ENCODE measurements at places on chromosomes 3 and 15.

- DNase-seq = no peak
Observed at GRCh38 chr3:74592359-74592758, 22.1 kb downstream of the CNTN3 start.

GRCh38 chr3:173465112-173465511, 67.6 kb downstream of the NLGN1 start:
- DNase-seq = no peak

- DNase-seq = no peak
Observed at GRCh38 chr3:192092388-192093005, 631.5 kb downstream of the PYDC2 start.

DNA sequence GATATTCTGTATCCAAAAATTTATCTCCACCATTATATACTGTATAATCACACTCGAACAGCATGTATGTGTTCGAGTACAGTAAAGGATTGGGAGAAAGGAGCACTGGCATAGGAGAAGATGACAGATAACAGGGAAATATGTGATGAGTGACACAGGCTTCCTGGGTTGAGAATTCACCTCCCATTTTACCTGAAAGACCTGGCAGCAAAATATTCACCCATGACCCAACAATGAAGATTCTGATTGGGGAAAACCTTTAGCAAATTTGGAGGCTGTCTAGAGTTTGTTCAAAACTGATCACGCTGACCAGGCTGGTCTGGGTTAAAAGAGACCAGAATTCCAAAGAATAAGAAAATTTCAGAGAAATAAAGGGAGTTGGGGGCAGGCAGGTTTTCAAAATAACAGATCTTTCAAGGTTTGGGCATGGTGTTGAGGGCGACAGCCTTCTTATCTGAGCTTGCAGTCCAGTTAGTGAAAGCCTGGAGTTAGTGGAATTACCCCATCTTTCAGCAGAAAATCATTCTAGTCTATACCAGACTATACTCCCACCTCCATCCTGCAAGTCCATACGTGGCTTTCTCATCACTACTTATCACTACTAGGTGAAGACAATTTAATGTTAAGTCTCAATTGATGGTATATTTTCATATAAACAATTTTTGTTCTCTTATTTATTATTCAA, 42.8 kb upstream of the RSL24D1 start:
- no peak for DNase-seq

DNA sequence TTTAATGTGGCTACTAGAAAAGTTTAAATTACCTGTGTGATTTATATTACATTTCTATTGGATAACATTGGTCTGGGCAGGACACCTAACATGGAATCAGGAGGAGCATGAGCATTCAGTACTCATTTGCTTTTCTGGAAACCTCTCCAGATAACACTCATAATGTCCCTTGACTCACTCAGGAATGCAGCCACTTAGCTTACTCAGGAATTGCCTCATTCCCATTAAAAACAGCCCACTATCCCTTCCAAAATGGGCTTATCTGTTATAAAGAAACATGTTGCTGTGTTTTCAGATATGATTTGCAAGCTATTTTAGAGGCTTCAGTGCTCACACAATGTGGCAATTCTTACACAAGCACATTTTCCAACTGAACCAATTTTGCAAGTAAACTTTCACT, 17.1 kb downstream of the GBE1 start:
- DNase-seq = no peak

DNA sequence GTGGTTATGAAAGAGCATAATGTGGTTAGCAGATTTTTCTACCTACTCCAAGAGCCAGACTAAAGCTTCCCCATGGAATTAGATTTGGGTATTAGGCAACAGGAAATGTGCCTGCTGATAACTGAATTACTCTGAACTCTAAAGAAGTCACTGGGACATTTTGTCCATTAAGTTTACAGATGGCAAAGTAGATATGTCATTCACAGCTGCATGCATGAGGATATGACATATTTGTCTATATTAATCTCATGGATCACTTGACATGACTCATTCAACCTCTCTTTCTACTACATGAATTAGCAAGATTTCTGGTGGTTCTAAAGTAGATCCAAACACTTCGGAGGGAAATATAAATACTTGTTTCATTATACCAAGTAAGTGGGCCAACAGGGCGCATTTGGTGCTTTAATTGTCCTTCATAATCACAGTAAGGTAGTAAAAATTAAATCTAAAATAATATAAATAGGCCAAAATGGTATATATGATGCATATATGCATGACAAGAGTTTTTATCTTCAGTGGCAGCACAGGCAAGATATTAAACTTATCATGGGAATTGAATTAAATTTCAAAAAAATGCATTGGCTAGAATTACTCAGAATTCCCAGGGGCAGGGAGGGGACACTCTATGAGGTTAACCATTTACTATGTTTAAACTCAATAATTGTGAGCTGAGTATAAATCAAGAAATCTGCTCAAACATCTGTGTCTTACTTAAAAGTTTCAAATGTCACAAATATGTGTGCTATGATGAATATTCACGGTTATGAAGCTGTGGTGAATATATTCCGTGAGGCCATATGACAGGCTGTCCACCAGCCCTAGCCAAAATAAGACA, 365.3 kb upstream of the KCNMB2 start:
- no peak for DNase-seq

- no peak for DNase-seq
Observed at GRCh38 chr3:110456438-110457138, 615.0 kb upstream of the NECTIN3 start.

- DNase-seq = no peak
Observed at GRCh38 chr3:11482021-11482420, 161.7 kb downstream of the VGLL4 start.

- DNase-seq = no peak
Observed at GRCh38 chr3:169546368-169546767, 117.1 kb downstream of the MECOM start.

- DNase-seq = peak; percentile 76
Observed at GRCh38 chr15:41934843-41935242, 37.5 kb downstream of the EHD4 start.

DNA sequence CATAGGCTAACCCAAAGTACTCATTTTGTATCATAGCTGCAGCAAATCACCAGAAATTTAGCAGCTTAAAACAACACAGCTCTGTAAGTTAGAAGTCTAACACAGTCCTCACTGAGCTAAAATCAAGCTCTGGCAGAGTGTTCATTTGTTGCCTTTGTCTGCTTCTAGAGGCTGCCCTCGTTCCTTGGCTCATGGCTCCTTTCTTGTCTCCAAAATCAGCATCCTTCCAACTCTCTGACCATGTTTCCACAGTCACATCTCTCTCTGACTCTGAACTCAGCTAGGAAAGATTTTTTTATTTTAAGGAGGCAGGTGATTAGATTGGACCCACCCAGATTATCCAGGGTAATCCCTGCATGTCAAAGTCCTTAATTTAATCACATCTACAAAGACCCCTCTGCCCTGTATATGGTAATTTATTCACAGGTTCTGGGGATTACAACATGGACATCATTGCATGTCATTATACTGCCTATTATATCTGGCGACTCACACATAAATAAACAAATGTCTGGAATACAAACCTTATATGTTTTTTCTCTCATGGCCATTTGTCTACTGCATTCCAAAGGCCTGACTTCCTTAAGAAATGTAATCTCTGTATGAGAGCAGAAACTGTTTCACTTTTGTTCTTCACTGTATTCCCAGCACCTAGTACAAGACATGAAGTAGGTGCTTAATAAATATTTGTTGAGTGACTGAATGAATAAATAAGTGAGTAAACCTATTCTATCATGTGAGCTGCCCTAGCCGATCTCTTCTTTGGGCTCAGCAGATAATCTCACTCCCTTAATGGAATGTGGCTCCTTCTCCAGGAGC, 15.1 kb upstream of the UACA start:
- DNase-seq = no peak

DNA sequence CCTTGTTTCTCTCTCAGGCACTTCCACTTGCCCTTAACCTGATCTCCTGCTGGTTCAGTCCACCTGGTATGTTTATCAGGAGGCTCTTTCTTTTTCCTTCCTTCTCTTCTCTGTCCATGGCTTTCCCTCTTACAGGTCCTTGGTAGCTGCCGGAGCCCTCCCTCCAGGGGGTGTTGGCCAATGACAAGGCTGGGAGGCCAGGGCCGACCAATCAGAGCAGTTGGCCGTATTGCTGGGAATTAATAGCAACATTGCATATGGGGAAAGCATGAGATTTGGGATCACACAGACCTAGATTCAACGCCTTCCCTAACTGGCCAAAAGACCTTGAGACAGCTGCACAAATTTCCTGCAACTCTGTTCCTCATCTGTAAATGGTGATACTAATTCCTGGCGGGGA, 62.4 kb downstream of the CEMIP start:
- DNase-seq = no peak

GRCh38 chr3:30012941-30013543, 593.4 kb upstream of the TGFBR2 start:
- peak; percentile 77 for DNase-seq

DNA sequence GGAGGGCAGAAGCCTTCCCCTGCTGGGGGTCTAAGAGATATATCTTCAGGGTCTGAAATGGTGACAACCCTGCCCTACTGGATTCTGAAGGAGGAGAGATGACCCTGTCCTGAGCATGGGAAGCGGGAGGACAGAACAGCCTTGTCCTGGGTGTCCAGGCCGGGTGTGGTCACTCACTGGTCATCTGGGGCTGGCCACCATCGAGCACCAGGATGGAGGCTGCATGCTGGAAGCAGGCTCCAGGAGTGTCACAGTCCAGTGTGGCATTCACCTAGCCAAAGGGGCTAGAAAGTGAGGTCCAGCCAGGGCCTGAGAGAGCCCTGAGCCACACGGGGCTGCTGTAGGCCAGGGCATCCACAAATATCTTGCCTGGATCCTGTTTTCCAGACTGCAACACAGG, 5.2 kb downstream of the CDHR4 start:
- no peak for DNase-seq

GRCh38 chr3:188262488-188262887, 108.5 kb downstream of the LPP start:
- no peak for DNase-seq

DNA sequence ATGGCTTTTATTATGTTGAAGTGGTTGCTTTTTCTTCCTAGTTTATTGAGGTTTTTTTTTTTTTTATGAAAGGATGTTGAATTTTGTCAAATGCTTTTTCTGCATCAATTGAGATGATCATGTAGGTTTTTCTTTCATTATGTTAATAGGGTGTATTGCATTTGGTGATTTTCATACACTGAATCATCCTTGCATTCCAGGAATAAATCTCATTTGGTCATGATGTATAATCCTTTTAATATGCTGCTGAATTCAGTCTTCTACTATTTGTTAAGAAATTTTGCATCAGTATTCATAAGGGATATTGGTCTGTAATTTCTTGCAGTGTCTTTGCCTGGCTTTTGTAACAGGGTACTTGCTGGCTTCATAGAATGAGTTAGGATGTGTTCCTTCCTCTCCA, 11.5 kb upstream of the CLRN1 start:
- DNase-seq = no peak

DNA sequence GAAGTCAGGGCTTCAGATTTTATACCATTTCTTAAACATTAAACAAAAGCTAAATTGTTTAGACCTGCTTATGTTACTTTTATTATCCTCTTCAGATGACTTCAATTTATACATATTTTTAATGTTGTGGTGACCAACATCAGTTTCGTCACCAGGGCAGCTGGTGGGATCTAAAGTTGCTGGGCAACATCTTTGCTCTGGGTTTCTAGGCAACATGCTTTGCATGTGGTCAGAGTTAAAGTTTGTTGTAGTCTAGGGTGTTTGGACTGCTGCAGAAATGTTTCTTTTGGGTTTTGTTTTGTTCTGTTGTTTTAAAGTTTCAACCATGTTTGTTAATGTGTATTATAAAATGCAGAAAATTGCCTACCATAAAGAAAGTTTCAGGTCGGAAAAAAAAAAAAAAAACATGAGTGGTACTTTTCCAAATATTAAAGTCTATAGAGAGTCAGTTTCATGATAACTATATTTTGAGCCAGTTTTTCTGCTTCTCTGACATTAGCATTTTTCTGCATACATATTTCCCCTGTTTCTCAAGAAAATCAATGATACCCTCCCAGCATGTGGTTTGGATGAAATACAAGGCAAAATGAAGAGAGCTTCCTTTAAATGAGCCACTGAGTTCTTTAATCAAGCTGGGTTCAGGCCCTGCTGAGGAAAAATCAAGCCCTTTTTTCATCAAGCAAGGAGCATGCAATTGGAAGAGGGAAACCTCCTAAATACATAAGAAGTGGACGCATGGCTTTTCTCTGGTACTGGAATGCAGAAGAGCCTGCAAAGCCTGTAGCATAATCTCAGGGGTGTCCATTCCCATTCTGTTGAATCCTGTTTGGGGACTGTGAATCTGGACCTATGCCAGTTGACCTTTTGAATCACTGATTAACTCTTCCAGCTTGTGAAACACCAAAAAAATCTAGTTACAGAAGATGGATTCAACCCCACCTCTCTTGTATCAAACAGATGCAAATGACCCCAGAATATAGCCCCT, 35.0 kb upstream of the VGLL3 start:
- no peak for DNase-seq

GRCh38 chr15:72751751-72752455, 31.7 kb downstream of the ADPGK start:
- DNase-seq = no peak

DNA sequence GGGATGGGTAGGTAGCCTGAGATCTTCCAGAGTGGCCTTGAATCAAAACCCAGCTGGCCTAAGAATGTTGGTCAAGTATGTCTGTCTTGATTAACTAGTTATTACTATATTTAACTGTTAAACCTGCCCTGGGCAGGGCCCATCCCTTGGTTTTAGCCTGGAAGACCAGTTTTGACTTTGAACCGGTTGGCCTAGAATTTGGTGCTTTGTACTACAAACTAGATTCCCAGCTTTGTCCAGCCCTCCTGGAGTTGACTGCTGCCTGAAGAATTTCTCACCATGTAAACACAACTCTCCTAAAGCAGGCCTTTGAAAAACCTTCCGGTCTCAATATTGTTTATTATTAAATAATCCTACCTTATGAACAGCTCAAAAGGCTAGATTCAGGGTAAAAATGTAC, 16.0 kb downstream of the C15orf62 start:
- no peak for DNase-seq

- no peak for DNase-seq
Observed at GRCh38 chr15:60254416-60254815, 143.4 kb downstream of the ANXA2 start.

GRCh38 chr3:21564531-21564930, 186.5 kb downstream of the ZNF385D start:
- DNase-seq = no peak

- no peak for DNase-seq
Observed at GRCh38 chr3:108461661-108462111, 48.7 kb downstream of the MYH15 start.

DNA sequence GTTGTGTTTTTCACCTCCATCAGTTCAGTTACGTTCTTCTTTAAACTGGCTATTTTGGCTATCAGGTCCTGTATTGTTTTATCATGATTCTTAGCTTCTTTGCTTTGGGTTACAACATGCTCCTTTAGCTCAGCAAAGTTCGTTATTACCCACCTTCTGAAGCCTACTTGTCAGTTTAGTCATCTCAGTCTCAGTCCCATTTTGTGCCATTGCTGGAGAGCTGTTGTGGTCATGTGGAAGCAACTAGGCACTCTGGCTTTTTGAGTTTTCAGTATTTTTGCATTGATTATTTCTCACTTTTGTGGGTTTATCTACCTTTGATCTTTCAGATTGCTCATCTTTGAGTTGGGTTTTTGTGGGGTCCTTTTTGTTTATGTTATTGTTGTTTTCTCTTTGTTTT, 151.3 kb downstream of the CFAP20DC start:
- no peak for DNase-seq

- no peak for DNase-seq
Observed at GRCh38 chr3:195566797-195567196, 16.9 kb downstream of the APOD start.
